ENCODE measurements at places on chromosomes 7 and 10.

DNA sequence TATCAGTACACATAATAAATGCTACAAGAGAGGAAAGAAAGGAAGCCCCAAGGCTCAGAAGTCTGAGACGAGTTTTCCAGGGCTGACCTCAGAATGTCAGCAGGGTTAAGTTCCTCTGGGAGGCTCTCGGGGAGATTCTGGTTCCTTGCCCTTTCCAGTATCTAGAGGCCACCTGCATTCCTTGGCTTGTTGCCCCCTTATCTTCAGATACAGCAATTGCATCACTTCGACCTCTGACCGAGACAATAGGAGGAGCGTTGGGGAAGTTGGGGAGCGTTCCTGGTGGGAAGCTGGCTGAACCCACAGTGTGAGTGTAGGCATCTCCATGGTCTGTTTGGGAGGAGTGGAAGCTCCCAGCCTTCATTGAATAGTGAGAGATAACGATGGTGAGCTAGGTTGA is 72.0 kb upstream of the MTPN start:
- no peak for DNase-seq

DNA sequence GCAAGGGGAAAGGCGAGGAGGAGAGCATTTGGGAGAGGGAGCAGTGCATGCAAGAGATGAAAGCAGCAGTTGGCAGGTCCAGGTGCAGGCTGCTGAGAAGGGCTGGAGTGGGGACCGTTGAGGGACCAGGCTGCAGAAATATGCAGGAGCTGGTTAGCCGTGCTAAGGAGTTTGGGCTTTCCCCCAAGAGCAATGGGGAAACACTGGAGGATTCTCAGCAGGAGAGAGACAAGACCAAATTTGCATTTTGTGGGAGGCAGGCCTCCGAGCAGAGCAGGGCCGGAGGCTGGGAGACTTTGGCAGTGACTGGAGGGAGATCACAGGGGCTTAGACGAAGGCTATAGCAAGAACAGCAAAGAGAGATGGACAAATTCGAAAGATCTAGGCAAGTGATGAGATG is 11.8 kb downstream of the BTBD16 start:
- DNase-seq = no peak

DNA sequence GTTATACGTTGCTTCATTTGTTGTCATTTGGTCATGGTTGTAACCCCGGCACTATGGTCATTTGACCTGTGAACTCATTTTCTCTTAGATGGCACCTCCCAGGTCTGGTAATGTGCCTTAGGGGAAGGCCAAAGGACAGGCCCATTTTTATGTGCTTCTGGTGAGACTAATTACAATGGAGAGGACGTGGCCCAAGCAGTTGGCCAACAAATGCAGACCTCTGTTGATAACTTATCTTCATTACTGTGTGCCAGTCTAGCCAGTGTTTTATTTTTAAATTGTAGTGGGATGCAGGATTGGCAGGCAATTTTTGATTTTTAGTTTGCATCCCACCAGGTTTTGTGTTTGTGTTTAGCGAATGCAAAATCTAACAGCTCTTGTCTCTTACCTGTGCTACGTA is 321.5 kb upstream of the AKR1E2 start:
- no peak for DNase-seq

DNA sequence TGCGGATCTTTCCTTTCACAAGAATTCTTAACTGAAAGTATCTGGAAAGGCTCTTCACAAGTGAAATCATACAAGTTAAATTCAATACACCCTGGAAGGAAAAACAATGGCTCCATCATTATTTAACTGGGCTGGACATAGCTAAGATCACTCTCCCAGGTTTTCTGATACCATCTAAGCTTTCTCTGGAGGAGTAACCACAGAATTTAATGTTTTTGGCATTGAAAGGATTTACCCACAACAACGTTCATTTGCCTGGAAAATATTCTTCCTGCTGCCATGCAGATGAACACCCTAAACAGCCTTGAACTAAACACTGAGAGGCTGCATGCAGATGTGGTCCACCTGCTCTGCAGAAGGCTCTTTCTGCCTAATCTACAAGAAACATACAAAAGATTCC is 4.3 kb downstream of the NEBL start:
- no peak for DNase-seq

- DNase-seq = no peak
These were observed 271.0 kb downstream of the POU6F2 start for GRCh38 chr7:39248692-39249090.

DNA sequence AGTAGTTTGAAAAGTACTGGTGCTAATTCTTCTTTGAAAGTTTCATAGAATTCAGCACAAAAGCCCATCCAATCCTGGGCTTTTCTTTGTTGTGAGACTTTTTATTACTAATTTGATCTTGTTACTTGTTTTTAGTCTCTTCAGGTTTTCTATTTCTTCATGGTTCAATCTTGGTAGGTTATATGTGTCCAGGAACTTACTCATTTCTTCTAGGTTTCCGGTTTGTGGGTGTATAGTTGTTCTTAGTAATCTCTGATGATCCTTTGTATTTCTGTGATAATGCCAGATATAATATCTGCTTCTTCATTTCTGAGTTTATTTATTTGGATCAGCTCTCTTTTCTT is 147.5 kb downstream of the RTKN2 start:
- no peak for DNase-seq

DNA sequence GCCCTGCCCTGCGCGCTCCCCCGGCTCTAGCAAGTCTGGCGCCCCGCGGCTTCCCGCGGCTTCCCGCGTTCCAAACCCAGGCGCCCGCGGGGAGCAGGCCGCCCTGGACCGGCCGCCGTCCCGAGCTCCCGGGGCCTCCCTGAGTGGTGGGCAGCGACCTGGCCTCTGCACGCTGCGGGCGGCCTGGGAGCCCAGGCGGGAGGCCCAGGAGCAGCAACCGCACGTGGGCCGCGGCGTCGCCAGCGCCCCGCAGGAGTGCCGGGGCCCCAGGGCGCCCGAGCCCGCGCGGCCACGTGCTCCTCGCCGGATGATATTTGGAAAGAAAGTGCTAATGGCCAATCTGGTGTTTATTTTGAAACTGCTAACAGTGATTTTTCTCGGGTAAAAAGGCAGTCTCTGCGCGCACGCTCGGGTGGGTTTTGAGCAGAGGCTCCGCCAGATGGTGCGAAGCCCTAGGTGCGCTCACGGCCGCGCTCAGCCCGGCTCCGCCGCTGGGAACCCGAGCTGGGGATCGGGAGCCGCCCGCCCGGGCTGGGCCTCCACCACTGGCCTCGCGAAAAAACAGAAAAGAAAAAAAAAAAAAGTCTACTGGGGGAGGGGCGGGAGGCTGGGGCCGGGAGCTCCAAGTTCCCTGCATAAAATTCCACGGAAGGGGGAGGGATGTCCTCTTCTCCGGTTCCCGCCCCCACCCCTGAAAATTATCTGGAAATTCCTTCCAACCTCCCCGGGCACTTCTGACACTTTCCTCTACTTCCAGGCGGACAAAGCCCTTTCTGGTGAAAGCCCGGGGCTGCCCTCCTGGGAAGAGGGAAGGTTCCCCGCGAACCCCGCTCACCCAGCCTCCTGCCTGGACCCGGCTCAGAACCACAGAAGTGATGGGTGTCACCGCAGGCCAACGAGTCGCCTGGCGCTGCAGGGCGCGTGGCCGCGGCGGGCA is 4.3 kb downstream of the EBF3 start:
- peak; percentile 33 for DNase-seq

GRCh38 chr10:117801691-117802090 is 245.1 kb downstream of the RAB11FIP2 start:
- no peak for DNase-seq

- no peak for DNase-seq
These were observed 267.1 kb upstream of the FZD8 start for GRCh38 chr10:35909121-35909720.

DNA sequence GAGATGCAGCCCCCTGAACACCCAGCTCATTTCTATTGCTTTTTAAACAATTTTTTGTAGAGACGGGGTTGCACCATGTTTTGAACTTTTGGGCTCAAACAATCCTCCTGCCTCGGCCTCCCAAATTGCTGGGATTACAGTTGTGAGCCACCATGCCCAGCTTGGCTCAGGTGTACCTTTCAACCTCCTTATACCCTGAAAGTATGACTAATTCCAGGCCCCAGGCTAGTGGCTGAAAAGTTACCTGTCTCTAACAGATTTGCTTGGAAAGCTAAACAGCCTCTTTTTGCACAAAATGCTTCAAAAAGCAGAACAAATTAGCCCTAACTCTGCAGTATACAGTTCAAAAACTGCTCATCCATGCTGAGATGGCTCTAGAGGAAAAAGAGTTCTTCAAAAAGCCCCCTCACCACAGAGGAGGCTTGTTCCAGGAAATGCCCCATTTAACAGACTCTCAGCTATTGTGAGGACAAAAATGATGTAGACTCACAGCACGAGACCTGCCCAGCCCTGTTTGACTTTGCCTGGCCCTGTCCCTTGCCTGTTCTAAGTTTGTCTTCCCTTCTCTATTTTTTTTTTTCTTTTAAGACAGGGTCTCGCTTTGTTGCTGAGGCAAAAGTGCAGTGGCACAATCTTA is 13.4 kb upstream of the AP1S1 start:
- DNase-seq = no peak

GRCh38 chr7:157745721-157746709 is 409.2 kb downstream of the DNAJB6 start:
- no peak for DNase-seq

DNA sequence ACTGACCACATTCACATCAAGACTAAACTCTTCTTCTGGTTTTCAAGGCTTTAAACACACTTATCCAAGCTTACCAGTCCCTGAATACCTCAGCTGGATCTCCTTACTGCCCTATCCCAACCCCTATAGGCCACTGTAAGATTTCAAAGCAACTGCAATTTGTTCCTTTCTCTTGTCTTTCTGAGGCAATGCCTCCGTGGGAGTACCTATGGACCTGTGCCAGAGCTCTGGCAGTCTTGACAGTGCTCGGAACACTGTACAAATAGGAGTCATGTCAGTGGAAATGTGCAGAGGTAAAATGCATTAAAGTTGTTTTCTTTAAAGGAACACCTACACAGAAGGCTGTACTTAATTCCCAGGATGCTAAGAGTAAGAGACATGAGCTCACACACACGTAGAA is 124.7 kb downstream of the CNOT4 start:
- no peak for DNase-seq

GRCh38 chr7:111865430-111865829 is 303.1 kb upstream of the IMMP2L start:
- DNase-seq = no peak

- DNase-seq = no peak
These were observed 265.0 kb downstream of the CAMK1D start for GRCh38 chr10:12614177-12614995.

DNA sequence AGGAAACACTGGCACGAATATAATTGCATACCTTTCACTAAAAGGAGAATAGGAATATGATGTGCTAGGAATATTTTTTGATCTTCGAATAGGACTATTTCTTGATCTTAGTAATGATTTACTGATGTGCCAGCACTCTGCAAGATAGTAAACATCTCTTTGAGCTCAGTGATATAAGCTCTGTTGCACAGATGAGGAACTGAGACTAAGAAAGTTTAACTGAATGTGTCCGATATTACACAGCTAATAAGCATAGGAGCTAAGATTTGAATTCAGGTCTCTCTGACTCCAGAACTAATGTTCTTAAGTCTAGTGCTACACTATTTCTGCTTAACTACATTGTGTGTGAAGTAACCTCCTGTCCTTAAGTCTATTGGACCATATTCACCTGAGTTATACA is 98.4 kb upstream of the PTPRZ1 start:
- DNase-seq = no peak

Measured in WERI-Rb-1 (cell line).